ENCODE measurements at places on chromosomes 16 and 17.
A peak's percentile ranks its signal among the peaks of the same experiment; 100 is the strongest.

GRCh38 chr16:74720579-74720978, 19.9 kb upstream of the MLKL start:
- DNase-seq, result no peak

GRCh38 chr16:81795193-81795592, 16.1 kb downstream of the PLCG2 start:
- DNase-seq, result no peak

DNA sequence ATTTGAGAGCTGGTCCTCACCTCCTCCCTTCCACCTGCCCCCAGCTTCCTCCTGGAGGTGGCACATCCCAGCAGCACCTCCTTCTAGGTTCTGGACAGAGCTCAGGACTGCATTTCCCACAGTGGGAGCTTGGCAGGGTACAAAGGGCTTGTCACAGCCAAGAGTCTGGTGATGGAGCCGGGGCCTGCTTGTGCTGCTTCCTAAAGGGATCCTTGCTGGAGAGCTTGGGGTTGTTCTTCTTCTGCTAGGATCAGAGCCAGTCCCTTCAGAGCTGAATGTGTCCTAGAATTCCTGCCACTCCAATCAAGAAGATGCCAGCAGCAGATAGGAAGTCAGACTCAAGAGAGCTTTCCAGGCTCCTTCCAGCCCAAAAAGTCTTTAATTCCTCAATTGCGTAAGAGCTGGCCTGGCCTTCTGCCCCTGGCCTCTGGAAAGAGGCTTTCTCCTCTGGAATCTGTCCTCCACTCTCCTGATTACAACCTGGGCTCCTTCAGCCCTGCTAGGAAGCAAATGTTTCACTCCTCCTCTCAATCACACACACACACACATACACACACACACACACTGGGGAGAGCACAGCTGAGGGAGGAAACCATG, 4.4 kb downstream of the CD300E start:
- no peak for DNase-seq

GRCh38 chr16:48831076-48831722, 221.2 kb upstream of the N4BP1 start:
- DNase-seq, result no peak

GRCh38 chr17:44408786-44409185, 19.3 kb upstream of the ITGA2B start:
- DNase-seq, result no peak

DNA sequence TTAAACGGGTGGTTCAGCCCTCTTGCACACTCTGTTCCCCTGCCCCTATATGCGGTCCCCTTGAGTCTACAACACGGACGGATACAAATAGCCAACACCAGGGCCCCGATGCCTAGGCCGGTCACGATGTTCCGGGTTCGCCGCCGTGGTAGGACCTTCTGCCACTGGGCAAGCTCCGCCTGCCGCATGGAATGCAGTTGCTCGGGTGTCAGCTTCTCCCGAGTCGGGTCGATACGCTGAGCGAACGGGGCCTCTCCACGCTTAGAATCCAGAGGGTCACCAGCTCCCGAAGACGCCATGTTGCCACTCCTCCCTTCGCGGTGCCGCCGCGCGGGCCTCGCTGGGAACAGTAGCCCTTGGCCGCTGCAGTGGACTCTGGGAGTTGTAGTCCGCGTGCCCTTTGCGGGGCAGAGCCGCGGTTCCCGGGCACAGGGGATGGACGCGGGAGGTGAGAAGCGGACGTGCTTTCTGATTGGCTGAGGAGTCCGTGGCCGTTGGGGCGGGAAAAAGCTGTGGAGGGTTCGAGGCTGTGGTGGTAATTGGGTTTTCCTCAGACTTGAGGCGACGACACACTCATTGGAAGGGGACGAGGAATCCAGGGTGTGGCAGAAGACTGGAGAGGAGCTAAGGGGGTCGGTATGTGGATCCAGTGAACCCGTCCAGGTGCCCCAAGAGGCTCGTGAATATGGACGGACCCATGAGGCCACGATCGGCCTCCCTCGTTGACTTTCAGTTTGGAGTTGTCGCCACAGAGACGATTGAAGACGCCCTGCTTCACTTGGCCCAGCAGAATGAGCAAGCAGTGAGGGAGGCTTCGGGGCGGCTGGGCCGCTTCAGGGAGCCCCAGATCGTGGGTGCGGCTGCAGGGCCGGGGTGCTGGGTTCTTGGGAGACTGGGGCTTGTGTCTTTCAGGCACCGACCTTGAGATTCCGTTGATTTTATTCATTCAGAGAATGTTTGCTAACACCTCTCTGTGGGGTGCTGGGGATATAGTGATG, at the start of the genes CNTD1 and COA3:
Gene CNTD1 (plus strand): TSS at position 479 of the 998 bp plus-strand sequence. CDS start 207 bp downstream, at position 686.
Gene COA3 (minus strand): TSS at position 322 of the 998 bp plus-strand sequence. CDS start 23 bp downstream, at position 299.
- peak; percentile 67 for DNase-seq

Data from CD4-positive, alpha-beta T cell treated with Interleukin-6 at 100 ng/mL for 8 hours (primary cell).